AG10803 (cell line): ENCODE measurements at places on chromosomes 7 and 10.
A peak's percentile ranks its signal among the peaks of the same experiment; 100 is the strongest.

DNA sequence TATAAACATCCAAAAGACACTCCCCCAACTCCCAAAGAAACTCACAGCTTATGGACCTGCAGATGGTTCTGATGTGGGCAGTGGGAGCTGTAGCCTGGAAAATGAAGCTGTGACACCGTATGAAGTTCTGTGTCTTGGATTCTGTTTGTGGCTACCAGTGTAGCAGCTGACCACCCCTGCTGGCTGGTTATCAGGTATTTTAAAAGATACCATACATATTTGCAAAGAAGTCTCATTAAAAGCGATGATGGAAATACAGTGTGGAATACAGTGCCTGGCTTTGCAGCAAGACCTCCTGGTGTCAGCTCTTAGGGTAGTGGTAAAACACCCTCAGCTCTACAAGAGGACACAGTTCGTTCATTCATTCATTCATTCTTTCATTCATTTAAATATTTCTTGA, 194.3 kb upstream of the PRKCQ start:
- DNase-seq = peak; percentile 60

DNA sequence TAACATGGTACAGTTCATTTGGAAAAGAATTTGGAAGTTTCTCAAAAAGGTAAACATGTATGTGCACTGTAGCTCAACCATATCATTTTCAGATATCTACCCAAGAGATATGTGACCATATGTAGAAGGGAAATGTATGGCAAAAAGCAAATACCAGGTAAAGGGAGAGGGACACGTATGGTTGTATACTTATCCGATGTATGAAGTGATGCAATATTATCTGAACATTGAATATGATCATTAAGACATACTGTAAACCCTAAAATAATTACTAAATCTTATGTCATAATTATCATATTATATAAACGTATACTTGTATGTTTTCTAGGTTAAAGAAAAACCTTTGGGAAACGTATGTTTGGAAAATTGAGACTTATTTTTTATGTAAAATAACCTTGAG, 367.5 kb upstream of the KCND2 start:
- no peak for DNase-seq

- peak; percentile 91 for DNase-seq
These were observed 829 bp upstream of the RPA3 start for GRCh38 chr7:7719236-7719635.

DNA sequence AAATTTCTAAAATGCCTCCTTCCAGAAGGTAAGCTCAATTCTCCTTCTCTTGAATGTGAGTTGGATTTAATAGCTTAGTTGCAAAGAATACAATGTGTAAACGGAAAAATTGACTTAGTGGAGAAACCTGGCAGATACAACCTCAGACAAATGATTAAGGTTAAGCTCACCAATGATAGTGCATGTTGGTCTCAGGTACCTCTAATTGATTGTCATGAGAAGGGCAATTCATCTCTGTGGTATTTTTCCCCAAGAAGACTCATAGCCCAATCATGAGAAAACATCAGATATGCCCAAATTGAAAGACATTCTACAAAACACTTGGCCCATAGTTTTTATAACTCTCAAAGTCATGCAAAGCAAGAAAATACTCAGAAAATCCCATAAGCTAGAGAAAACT, 36.2 kb upstream of the TMEM106B start:
- DNase-seq = no peak
